ENCODE measurements at places on chromosomes 2 and 18.

GRCh38 chr2:191114403-191114886, 36.3 kb downstream of the STAT4 start:
- no peak for DNase-seq

GRCh38 chr2:197128897-197129296, 181.7 kb downstream of the ANKRD44 start:
- no peak for DNase-seq

DNA sequence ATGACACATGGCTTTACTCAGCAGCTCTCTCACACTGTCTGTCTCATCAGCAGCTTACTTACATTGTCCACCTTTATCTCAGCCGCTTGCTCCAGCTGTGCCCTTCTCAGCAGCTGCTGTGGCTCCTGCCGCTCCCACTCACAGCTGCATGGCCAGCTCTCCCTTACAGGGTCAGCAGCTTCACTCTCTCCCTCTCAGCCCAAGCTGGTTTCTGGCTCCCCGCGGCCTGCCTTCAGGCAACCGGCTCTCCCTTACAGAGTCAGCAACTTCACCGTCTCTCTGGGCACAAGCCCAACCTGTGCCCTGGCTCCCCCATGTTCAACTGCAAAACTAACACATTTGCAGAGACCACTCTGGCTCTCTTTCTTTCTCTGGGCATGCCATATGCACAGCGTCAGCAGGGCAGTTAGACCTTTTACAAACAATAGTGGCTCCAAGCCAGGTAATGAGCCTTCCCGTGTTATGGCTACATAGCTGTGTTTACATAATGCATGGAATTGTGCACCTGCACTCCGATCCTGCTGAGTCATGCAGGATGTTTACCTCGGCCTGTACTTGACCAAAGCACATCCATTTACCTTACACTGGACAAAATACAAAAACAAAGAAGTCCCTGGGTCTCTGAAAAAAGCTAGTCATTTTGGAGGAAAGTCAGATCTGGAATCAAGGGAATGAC, 167.3 kb downstream of the DOK6 start:
- no peak for DNase-seq

- no peak for DNase-seq
Observed at GRCh38 chr2:202950592-202950991, 38.5 kb downstream of the CARF start.

DNA sequence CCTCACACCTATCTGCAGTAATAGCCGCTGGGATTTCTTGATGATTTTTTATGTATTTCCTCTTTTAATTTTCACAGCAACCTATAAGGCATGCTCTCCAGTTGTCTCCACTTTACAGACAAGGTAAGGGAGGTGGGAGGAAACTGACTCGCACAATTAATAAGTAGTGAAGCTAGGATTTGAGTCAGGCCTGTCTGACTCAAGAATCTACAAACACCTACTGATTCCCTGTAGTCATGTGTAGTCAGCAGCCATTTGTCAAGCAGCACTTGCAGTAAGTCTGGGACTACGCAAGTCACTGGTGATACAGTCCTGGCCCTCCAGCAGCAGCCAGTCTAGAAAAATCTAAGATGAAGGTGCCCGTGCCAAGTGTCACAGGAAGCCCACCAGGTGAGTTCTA, 193.6 kb upstream of the PKDCC start:
- no peak for DNase-seq

DNA sequence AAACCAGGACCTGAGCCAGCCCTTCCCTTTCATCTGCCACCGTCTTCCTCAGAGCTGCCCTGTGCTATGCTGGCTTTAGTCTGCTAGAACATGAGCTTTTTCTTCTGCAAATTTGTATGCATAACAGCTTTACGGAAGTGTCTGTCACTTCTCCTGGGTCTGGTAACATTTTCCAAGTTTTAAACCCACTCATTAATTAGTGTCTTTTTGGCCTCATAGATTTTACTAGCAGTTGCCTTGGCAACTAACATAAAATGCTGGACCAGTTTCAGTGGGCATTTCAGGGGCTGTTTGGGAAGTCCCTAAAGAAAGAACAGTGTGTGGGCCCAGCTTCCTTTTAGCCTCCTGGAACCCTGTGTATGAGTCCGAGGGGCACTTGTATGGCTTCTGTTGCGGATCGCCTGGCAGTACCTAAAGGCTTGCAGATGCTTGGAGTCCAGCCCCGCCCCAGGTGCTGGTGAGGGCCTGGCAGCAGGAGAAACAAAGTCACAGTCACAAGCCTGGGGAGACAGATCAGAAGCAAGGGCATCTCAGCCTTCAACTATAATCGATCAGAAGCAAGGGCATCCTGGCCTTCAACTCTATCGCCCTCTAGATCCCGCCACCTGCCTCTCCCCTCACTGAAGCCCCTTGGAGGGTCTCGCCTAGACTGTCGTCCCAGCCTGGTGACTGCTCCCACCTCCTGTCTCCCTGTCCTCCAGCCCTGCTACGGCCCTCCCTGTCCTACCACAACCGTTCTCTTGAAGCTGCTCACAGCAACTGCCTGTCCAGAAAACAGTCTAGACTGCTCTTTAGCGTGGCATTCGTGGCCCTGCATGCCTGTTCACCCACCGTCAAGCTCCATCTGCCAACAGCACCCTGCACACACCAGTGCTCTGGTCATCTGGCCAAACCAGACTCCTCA, 36.8 kb upstream of the MAPRE3 start:
- no peak for DNase-seq

DNA sequence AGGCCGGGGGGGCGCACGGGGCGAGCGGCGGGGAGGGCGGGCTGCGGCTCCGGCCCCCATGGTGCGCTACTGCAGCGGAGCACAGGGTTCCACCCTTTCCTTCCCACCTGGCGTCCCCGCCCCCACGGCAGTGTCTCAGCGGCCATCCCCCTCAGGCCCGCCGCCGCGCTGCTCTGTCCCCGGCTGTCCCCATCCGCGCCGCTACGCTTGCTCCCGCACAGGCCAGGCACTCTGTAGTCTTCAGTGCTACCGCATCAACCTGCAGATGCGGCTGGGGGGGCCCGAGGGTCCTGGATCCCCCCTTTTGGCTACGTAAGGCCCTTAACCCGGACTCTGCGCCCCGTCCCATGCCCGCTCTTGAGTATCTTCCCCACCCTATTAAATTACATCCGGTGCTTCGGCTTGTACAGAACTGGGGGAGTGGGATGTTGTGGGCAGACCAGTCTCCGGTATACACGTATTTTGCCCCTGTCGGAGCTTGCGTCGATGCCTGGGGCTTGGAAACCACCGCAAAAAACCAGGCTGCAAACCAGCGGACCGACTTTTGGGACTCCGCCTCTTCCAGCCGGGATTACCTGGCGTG, 598 bp upstream of the WBP1 start:
- no peak for DNase-seq

DNA sequence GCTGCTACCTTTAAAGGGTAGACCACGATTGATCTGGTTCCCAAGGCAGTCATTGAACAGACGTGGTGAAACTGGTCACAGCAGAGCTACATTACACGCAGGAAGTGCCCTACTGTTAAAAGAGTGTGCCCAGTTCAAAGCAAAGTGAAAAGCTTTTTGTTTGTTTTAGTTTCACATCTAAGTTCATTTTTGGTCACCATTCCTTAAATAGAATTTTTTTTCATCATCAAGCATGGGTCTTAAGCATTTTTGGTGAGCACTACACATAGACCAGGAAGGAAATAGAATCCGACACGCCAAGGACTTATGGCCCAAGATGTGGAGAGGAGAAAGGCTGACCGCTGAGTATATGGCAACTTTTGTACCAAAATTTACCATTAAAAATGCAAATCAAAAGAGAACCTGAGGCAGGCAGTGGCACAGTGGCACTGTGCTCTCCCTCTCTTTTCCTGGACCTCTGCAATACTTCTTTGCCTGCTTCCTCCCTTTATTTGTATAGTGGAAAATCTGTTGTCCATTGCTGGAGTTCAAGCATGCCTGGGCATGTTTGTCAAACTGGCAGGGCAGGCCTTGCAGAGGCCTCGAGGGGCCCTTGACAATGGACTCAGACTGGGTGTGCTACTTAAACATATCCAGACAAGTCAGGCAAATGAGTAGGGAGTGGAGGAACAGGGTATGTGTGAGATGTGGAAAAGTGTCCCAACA, 42.6 kb upstream of the HNRNPA3 start:
- DNase-seq = no peak

DNA sequence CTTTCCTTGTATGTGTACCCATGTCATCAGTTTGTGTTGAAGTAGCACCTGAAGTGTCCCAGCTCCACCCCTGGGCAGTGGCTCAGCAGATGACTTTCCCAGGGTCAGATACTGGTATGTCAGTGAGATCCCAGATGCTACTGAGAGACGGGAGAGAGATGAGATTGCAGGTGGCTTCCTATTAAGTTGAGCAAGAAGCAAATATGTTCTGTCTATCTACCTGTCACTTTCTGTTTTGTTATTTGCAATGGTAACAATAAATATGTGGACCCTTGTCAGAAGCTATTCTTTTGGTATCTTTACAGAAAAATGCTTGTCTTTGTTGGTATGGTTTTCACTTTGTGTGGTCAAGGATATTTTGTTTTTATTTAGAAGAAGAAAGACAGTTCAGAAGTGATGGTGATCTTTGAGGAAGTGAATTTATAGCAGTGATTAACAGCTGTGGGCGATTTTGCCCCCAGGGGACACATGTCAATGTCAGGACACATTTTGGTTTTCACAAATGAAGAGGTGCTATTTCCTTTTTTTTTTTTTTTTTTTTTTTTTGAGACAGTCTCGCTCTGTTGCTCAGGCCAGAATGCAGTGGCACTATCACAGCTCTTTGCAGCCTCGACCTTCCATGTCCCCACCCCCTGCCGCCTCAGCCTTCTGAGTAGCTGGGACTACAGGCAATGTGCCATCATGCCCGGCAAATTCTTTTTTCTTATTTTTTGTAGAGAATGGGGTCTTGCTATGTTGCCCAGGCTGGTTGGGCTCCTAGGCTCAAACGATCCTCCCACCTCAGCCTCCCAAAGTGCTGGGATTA, 21.4 kb downstream of the MGAT5 start:
- DNase-seq = no peak

GRCh38 chr2:68594674-68595492, 48.5 kb upstream of the PROKR1 start:
- DNase-seq = peak; percentile 12

DNA sequence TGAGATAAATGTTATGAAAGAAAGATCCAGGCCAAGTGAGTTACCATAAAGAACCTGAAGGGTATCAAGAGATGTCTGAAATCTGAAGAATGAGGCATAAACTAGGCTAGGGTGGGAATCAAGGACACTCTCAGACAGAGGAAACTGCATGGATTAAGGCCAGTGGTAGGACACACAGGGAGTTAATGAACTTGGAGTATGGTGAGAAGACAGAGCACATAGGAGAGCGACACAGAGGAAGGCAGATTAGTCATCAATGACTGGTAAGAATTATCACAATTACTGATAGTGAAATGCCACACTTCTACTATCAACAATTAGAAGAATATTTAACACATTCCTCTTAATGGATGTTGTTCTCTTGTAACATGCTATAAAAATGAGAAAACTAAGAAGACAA, 76.9 kb downstream of the TTC21B start:
- no peak for DNase-seq

- no peak for DNase-seq
Observed at GRCh38 chr2:236592821-236593220, 23.2 kb downstream of the ACKR3 start.

DNA sequence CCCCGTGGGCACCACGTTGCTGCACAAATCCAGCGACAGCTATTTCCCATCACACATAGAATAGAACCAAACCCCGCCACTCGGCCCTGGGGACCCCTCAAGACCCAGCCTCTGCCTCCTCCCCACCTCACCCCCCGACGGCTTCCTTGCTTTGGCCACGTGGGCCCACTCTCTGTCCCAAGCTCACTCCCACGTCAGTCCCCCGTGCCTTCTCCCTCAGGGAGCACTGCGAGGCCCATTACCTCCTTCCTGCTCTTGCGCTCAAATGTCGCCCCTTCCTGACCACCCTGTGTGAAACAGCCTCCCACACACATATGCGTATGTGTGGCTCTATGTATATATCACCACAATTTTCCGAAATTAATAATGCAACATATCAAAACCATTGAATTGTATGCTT, 239.7 kb downstream of the SH3BP4 start:
- no peak for DNase-seq

DNA sequence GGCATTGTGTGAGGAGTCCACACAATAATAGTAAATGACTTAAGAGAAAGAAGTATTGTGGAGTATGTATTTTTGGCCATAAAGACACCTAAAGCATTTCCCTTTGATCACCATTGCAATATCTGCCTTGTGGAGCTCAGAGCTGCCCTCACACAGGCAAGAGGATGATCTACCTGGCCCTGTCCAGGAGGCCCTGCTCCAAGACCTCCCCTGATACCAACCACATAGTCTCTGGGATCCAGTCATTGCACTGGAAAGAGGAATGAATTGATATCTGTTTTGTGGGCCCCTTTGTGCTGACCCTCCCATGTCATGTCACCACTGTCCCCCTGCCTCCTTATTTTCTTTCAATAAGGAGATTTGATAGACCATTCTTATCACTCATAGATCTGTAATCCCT, 430.6 kb upstream of the TNP1 start:
- no peak for DNase-seq

DNA sequence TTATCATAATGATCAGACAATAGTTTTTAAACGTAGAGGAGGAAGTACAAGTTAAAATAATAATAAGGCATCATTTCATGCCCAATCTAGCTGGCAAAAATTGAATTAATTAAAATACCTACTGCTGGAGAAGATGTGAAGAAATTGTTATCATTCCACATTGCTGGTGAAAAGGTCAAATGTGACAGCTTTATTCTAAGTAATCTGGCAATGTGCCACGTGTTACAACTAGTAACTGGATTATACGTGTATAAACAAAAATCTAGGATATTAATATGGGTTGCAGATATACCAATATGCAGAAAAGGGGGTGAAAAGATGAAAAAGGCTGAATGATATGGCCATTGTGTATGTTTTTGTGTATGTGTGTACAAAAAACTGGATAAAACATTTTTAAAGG, 32.4 kb downstream of the SMAD2 start:
- no peak for DNase-seq

DNA sequence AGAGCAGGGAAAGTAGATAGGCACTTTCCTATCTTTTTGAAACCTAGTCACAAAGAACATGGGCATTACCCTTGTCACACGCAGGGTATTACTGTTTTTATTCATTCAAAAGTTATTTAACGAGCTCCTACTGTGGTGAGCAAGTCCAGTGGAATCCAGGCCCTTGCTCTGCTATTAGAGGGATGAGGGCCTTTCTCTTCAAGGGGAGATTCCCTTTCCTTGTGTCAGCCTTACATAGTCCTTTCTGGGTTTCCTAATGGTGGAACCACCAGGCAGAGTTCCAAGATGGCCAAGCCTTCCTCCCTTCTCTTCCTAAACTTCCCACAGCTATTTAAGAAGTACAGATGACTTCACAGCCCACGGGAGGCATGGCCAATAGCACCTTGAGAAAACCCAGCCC, 64.6 kb downstream of the SPTBN1 start:
- DNase-seq = peak; percentile 57

DNA sequence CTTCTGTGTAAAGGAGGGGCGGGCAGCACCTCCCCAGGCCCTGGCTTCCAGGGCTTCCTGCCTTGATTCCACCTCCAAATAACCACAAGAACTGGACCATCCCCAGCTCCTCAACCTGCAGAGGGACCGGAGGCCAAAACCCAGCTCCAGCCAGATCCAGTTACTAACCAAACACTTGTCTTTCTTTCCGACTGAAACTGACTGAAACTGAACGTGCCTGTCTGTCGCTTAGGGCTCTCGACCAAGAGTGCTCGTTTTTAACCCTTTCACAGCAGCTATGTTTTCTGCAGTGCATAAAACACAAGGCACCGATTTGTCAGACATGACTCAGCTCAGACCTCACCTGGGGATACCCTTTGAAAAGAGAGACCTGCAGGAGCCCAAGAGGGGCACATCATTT, 249.9 kb upstream of the SIX2 start:
- DNase-seq = no peak
